Esophagus squamous epithelium (tissue), 5 donors: ENCODE measurements at places on chromosomes 7 and 10. TPM values are rescaled to one million over a fixed set of nuclear protein-coding genes. Genes with fewer than 3 reads are reported as not detected.

BTRC gene
- total RNA-seq: 8.9 TPM

FAM25G gene
- total RNA-seq: 30.8 TPM

CALY gene
- total RNA-seq: not detected

CALML5 gene
- total RNA-seq: 14.5 TPM

ZNF789 gene
- total RNA-seq: 2.5 TPM

HOXA5 gene
- total RNA-seq: 6.3 TPM
